IPS DF 6.9 (cell line): ENCODE measurements at places on chromosomes 5 and 9.

- no peak for DNase-seq
These were observed 47.8 kb upstream of the IRX4 start for GRCh38 chr5:1930501-1930879.

DNA sequence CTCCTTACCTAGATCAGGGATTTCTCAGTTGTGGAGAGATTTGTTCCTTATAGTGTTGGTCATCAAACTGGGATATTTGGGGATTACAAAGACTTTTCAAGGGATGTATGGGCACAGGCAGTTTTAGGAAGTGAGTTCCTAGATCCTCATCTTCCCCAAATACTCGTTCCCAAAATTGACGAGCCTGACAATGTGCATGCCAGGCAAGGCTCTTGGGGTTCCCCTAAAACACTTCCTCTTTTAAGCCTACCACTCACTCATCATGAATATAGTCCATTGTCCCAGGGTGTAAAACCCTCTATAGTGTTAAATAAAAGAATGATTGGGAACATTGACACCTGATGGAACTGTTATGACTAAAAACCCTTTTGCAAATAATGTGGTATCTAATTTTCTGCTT is 26.4 kb downstream of the PDCD1LG2 start:
- DNase-seq = no peak

DNA sequence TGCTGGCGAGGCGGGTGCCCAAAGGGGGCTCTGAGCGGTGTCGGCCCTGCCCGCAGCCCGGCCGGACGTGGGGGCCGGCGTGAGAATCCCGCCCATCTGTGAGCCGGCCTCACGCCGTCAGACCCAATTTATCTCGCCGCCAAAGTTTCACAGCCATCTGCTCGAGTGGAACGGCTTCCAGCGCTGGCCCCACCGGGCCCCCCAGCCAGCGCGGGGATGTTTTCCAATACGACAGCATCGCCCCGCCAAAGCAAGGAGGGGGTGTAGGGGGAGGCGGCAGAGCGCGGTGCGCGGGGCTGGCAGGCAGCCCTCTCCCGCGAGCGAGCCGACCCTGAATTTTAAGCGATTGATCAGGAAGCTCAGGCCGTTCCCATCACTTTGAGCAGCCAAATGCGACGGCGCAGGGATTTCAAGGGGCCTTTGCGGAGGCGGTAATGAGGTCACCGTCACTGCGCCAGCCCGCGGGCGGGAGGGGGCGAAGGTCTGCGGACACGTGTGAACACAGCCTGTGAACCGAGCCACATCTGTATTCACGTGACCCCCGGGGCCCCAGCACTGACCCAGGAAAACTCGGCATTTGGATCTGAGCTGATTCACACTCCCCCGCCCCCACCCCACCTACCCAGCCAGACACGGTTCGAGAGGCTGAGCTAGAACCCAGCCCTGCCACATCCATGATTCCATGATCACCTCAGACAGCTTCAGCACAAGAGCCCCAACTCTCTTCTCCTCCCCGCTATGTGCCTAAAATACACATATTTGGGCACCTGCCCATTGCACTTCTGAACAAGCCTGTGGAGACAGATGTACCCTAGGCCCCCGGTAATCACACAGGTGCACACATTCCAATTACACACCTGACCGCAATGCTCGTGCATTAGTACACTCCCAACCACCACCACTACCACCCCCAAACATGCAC is 47.8 kb upstream of the PSD2 start:
- DNase-seq = no peak

DNA sequence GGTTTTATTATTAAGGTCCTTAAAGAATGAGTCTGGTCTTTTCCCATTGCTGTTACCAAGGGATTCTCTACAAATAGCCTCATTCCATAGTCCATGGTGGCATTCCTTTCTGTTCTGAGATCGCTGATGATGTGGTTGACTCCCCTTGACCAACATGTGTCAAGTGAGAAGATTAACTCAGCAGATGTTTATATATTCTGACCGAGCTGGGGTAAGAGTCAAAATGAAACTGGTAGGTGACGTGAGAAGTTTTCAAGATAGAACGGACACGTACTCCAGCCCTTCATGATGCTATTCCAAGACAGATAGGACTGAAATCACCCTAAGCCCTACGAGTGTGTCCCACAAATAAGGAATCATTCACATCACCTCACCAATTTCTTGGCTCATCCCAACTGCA is 155.5 kb upstream of the WWC1 start:
- DNase-seq = no peak

DNA sequence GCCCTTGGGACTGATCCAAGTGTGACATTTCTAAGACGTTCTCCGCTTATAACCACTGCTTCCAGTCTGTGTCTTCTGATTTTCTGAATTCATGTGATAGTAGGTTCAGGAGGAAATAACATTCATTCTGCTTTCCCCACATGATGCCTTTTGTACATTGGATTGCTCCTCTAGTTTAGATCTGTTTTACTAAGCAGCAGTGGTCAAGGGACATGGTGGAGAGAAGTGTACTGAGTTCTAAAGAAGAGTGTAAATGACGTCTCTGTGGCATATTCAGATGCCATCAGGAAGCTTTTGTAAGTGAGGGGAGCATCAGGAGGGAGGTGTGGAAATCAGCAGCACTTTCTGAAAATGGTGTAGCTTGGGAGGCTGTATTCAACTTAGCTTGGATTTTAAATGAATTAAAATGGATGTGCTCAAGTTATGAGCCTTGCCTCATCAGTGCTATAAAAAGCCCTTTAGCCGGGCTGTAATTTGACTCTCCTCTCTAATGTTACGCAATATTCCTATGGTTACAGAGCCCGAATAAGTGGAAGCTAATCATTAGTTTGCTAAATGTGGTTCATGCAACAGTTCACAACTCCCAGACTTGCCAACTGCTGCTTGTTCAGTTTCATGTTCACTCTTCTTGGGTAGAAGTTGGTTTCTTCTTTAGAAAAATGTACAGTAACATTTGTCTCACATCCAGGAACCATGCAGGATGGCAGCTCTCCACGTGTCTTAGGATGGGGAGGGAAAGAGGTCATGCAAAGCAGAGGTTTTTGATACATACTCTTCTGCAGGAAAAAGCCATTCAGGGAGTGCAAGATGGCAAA is 281.3 kb downstream of the ARHGAP26 start:
- DNase-seq = no peak

- no peak for DNase-seq
These were observed 57.7 kb upstream of the NXNL2 start for GRCh38 chr9:88477300-88477751.

DNA sequence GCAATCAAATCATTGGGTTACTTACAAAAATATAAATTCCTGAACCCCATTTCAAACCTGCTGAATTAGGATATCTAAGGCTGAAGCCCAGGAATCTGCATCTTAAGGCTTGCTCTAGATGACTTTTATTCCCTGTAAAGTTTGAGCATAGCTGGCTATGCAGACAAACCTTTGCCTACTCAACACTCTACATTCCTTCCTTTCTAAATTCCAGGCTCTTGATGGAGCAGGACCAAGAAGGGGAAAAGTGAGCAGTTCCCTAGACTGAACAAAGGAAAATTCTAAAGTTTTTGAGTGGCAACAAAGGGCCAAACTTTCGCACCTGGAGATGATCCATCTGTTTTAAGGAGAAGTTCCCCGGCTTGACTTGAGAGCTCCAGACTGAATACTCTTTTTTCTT is 9.8 kb upstream of the ADRA1B start:
- DNase-seq = no peak

DNA sequence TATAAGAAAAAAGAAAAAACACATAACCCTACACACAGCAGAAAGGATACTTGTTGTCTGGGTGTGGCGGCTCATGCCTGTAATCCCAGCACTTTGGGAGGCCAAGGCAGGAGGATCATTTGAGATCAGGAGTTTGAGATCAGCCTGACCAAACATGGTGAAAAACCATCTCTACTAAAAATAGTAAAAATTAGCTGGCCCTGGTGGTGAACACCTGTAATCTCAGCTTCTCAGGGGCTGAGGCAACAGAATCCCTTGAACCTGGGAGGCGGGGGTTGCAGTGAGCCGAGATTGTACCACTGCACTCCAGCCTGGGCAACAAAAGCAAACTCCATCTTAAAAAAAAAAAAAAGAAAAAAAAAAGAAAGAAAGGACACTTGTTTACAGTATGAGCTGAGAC is 147.6 kb upstream of the PITX1 start:
- DNase-seq = no peak

- DNase-seq = no peak
These were observed 25.8 kb downstream of the C5 start for GRCh38 chr9:121024237-121024636.

- no peak for DNase-seq
These were observed 106.5 kb upstream of the PRRC1 start for GRCh38 chr5:127410959-127411358.

GRCh38 chr5:111461934-111462333 is 50.4 kb downstream of the STARD4 start:
- DNase-seq = no peak

DNA sequence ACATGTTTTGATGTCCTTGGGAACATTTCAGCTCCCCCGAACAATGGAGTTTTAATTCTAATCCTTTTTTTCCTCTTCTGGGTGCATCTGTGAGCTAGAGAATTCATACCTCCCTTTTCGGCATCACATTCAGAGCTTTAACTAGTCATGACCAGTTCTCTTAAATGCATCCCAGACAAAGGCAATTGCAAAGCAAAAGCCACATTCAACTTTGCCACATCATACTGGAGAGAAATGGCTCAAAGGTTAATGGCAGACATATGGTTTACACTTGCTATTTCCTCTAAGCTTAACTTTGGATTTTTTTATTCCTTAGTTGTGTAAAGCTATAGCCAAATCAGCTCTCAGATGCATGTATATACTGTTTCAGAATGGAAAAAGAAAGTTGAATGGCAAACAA is 153.3 kb downstream of the ESM1 start:
- DNase-seq = no peak

DNA sequence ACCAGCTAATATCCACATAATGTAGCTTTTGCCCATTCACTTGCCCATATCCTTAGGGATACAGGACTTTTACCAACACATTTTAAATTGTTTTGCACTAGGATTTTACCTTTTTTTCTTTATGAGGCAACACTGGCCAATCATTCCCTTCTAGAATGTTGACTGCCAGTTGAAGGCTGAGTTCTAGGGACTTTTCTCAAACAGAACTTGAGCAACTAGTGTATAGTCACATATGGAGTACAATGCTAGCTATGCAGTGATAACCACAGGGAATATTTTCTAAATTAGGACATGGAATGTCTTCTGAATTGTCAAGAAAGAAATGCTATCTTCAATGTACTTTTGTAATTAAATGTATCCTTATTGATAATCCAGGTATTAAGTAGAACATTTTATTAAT is 133.6 kb downstream of the OXCT1 start:
- DNase-seq = no peak

- DNase-seq = no peak
These were observed 36.1 kb downstream of the TEK start for GRCh38 chr9:27145143-27145542.

DNA sequence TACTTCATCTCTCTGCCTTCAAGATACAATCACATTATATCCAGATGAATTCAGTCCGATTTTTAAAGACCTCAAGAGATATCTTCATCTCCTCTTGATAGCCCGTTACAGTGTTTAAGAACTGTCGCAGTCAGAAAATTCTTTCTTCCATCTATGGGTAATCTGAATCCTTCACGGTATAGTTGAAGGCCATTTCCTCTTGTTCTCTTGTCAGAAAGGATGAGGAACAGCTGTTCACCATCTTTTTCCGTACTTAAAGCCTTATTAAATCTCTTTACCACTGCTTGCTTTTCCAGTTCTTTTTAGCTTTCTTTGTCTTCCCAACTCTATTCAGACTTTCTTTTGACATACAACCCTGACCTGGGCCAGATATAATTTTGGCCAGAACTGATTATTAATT is 121.8 kb downstream of the XRCC4 start:
- no peak for DNase-seq

- no peak for DNase-seq
These were observed 272.8 kb downstream of the GAS1 start for GRCh38 chr9:86674487-86674886.

DNA sequence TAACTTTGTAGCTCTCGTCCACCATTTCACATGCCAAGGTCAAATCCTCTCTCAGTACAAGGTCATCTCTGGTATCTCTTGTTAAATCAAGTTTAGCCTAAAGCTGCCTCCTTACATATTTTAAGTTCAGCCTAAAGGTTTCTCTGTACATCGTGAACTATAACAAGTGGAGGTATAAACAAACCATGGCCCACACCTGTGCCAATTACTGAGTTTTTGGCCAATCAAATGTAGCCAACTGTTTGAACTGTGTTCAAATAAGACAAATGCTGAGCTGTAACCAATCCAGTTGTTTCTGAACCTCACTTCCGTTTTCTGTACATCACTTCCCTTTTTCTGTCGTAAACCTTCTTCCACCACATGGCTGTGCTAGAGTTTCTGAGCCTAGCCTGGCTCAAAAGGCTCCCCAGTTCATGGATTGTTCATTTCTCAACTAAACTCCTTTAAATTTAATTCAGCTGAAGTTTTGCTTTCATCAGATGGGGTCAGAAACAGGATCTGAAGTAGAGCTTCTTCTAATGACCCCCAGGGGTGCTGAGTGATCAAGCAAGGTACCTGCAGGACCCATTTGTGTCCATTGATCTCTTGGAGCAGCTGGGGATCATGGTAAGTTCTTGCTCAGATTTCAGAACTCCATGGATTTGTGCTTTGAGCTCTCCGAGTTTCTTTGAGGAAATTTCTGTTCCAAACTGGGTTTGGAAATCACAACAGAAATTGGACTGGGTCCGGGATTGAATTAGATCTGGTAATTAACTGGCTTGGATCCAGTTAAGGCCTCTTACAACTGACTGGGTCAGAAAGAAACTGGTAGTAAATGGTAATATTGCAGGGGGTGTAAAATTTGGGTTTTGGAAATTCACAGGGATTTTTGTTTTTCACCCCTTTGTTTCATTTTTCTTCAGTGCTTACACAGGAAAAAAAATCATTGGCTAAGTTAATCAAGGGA is 11.0 kb upstream of the NANS start:
- no peak for DNase-seq

DNA sequence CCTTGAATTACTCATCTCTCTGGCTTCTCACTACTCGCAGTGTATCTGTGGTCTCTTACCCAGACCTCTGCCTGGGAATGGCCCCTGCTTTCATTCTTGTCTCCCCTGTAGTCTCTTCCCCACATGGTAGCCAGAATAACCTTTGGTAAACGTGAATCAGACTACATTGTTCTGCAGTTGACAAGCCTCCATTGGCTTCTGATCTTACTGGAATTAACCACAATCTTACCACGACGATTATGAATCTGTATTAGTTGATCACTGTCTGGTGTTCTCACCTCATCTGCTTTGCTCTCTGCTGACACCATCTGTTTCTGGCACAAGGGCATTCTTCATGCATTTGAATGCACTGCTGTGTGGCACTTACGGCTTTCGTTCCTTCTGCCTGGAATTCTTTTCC is 781.2 kb downstream of the MTRR start:
- no peak for DNase-seq

- peak; percentile 50 for DNase-seq
These were observed 49.5 kb downstream of the TJP2 start for GRCh38 chr9:69223605-69224004.

GRCh38 chr9:112487008-112487798 is 576 bp downstream of the KIAA1958 start:
- DNase-seq = no peak

GRCh38 chr9:6842584-6842947 is 84.8 kb downstream of the KDM4C start:
- no peak for DNase-seq

GRCh38 chr9:119941091-119941490 is 571.9 kb upstream of the BRINP1 start:
- no peak for DNase-seq

- no peak for DNase-seq
These were observed 1.1 kb downstream of the CTXN3 start for GRCh38 chr5:127650022-127650421.
